ENCODE measurements at places on chromosomes 16 and 17.

GRCh38 chr17:78576389-78577112 is 645 bp downstream of the DNAH17 start:
- no peak for DNase-seq

GRCh38 chr16:59397638-59398037 is 663.5 kb upstream of the GOT2 start:
- DNase-seq = no peak

DNA sequence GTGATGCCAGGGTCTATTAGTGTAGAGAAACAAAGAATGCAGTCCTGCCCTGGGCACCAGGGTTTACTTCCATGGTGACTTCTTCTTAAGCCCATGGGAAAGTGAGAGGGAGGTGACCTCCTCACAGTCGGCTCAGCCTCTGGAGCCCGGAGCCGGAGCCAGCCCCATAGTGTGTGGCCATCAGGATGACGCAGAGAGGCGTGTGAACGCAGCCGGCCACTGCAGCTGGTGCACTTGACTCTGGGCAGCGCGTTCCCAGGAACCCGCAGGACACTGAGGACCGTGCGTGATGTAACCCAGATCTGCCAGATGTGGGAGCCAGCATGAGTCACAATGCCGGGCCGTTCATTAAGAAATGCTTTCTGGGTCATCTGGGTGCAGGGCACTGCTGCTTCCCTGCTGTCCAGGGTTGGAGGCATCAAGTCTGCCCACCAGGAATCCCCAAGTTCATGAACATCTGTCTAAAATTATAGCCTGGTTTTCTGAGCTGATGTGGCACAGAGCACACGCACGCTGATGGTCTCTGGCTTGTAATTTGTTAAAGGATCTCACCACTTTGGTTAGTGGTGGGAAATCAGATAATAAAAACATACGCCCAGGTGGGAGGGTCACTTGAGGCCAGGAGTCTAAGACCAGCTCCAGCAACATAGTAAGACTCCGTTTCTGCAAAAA is 114.1 kb downstream of the PITPNC1 start:
- peak; percentile 25 for DNase-seq

DNA sequence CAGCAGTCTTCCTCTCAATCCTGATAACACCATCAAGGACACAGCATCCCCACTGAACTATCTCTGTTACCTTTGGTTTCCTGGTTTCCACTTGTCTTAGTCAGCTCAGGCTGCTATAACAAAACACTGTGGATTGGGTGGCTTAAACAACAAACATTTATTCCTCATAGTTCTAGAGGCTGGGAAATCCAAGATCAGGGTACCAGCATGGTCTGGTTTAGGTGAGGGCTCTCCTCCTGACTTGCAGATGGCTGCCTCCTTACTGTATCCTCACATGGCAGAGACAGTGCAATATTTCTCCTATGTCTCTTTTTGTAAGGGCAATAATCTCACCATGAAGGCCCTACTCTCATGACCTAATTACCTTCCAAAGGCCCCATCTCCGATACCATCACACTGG is 103.2 kb upstream of the AXIN2 start:
- no peak for DNase-seq

DNA sequence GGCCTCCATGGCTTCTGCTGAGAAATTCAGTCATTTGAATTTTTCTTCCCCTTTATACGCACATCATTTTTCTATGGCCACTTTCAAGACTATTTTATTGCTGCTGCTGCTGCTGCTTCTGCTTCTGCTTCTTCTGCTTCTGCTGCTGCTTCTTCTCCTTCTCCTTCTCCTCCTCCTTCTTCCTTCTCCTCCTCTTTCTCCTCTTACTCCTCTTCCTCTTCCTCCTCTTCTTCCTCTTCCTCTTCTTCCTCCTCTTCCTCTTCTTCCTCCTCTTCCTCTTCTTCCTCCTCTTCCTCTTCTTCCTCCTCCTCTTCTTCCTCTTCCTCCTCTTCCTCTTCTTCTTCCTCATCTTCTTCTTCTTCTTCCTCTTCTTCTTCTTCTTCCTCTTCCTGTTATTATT is 22.4 kb downstream of the CPD start:
- DNase-seq = no peak

- no peak for DNase-seq
Measured at GRCh38 chr17:15403276-15403939, 62.0 kb upstream of the TEKT3 start.

DNA sequence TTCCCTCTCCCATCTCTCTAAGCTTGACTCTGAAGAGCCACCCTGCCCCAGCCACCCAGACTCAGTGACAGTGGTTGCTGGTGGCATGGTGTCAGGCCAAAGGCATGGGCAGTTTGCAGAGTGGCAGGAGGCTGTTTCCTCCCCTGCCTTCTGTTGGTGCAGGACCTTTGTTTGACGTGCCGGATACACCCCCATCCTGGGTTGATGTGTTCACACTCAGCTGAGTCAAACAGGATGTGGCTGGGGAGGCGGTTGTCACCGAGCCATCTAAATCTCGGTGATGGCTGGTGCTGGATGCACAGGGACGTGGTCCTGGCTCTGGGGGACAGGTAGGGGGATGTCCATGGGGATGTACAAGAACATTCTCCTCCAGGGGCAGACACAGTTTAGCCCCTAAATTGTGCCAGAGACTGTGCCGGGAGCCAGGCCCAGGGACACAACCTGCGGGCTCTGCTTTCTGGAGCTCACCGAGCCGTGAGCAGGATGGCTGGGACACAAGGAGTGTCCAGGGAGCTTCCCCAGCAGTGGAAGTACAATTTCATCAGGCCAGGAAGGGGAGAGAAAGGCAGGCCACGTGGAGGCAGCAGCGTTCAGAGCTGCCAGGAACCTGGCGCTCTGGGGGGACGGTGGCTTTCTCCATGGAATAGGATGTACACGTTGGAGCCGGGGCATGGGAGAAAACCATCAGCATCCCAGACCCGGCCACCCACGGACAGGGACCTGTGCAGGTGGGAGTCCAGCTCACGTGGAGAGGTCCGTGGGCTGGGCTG is 264.2 kb downstream of the SEC14L1 start:
- DNase-seq = no peak

DNA sequence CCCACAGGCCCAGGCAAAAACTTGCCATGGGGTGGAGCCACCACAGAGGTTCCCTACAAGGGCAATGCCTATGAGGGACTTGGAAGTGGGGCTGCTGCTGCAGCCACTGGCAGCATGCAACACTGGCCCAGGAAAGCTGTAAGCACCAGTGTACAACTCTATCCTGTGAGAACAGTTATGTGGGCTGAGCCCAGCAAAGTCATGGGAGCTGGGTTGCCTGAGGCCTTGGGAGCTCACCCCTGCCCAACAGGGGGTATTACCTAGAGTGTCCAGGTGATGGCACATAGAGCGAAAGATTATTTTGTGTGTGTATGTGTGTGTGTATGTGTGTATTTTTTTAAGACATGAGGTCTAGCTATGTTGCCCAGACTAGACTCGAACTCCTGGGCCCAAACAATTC is 57.0 kb downstream of the TANC2 start:
- DNase-seq = no peak

DNA sequence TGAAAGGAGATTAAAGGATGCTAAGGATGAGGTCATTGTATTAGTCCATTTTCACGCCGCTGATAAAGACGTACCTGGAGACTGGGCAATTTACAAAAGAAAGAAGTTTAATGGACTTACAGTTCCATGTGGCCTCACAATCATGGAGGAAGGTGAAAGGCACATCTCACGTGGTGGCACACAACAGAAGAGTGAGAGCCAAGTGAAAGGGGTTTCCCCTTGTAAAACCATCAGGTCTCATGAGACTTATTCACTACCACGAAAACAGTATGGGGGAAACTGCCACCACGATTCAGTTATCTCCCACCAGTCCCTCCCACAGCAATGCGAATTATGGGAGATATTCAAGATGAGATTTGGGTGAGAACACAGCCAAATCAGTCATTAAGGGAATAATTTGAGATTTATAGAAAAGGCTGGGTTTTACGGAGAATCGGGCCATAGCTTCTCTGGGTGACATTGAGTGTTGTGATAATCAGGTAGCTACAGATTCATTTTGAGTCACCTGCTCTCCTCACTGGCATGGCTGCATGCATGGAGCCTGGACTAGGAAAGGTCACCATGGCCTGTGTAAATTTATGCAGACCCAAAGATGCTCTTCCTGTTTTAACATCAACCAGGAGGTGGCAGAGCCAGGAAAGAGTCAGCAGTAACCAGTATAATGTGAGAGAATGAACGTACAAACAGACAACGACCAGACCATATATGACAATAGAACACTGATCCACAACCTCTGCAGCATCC is 40.5 kb upstream of the DYNLRB2 start:
- no peak for DNase-seq

DNA sequence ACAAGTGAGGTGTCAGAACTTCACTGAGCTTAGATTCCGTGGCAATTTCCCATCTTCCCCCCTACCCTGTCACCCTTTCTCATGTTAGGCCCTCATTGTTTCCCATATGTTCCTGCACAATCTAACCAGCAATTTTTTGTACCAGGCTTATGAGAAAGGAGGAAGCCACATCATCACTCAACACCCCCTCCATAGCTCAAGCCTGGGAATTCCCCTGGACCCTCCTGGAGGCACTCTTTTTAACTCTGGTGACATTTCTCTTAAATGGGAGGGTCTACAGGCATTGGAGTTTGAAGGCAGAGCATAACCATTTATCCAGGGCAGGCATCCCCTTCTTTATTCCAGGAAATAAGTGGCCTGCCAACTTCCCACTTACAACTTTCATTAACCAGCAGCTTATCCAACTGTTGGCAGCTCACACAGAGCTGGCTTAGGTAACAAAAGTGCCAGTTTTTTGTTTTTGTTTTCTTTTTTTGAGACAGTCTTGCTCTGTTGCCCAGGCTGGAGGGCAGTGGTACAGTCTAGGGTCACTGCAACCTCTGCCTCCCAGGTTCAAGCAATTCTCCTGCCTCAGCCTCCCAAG is 10.4 kb upstream of the GLG1 start:
- DNase-seq = no peak

DNA sequence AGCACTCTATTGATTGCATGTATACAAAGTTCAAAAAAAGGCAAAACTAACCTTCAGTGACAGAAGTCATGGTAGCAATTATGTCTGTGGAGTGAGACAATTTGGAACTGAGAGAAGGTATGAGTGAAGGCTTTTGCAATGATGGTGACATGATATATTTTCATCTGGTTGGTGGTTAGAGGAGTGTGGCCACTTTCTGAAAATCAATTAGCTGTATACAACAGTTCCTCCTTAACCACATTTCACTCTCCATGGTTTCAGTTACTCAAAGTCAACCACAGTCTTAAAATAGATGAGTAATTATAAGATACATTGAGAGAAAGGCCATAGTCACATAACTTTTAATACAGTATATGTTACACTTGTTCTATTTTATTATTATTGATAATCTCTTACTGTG is 26.2 kb downstream of the ADAMTS18 start:
- DNase-seq = no peak

All from right lung (tissue), 10 donors.